ENCODE measurements at places on chromosomes 6 and 20.
A peak's percentile ranks its signal among the peaks of the same experiment; 100 is the strongest.

DNA sequence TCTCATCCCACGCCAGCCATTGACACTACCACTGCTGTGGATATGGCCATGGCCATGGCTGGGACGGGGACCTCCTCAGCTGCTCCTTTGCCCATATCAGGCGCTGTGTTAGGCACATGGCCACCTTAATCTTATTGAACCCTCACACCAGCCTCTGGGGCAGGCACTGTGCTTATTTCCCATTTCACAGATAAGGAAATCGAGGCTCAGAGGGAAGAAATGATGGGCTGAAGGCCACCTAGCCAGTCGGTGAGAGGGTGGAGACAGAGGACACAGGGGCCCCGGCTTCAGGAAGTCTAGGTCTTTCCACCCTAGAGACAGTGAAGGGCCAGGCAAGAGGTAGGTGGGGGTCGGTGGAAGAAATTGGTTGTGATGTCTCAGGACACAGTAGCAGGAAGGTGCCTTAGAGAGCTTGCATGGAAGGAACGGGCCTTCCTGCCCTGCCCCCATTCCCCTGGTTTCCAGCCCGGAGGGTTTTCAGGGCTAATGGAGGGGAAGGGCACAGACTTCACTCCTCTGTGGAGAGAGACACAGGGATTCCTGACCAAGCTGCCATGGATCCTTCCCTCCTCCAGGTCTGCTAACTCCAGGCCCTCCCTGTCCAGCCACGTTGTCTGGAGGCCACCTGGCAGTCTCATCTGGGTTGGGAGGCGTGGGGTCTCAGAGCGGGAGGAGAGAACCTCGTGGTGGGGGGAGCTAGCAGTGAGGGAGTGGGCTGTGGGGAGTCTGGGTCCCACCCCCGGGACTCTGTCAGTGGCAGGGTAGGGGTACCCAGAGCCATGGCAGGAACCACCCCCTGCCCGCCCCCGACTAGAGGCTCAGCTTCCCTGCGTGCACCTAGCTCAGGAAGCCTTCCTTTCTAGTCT, 120.4 kb downstream of the VEGFA start:
- no peak for DNase-seq

DNA sequence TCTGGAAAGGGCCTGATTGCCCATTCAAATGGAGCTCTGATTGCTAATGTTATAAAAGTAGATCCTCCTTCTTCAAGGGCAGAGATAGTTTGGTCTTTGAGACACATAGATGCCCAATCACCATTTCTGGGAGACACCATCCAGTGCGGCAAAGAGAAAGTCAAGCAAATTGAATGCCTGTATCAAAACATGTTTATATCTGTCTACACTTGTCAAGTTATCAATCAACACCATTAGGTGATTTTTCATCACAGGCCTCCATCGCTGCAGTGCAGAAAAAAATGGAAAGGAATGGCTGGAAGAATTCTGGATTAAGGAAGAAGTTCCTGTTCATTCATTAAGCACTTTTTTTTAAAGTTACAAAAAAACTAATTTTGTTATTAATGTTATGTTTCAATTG, 54.8 kb upstream of the ZFP64 start:
- DNase-seq: no peak

- peak; percentile 62 for DNase-seq
Observed at GRCh38 chr6:71544028-71544427, 255.4 kb downstream of the OGFRL1 start.

DNA sequence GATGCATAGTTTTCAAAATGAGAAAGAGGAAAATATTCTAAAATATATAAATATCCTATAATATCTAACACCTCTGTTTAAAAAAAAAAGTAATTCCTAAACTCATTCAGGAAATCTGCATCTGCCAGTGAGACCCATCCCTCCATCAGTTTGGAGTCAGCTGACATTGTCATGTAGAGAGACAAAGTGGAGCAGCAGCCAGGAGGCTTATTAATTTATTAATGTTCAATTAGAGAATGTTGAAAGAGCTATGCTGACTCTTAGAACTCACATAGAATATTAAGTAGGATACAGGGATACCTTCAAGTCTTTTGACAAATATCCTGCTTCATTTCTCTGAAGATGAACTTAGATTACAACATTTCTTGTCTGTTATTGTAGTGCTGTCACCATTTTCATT, 12.8 kb upstream of the PERP start:
- no peak for DNase-seq

DNA sequence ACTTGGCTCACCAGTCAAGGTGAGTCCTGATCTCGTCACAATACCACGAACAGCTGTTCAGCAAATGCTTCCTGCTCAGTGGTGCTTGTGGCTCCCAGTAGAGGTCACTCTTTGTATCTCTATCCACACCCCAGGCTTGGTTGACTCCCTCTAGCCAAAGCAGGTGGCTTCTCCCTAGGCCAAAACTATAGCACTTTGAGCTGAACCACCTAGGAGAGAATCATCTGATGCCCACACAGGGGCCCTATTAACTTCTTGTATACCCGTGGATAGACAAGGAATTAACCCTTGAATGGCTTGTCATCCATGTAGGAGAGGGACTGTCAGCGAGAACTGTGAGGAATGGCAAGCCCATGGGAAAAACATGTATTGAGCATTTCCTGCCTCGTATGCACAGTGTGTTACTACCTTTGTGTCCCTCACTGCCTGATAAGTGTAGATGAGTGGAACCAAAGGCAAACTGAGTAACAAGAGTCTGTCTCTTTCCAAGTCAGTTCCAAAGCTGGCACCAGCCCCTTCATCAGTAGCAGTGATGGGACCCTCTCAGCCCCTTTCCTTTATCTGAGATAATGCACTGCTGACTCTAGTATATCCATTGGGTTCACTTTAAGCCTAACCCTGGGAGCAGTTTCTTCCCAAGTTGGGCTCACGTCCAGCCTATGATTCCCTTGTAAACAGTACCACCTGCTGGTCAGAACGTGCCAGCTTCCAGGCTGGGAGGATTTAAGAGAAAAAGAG, 42.5 kb downstream of the EIF2S2 start:
- peak; percentile 78 for DNase-seq

GRCh38 chr6:154139892-154140291, 100.9 kb downstream of the OPRM1 start:
- no peak for DNase-seq

GRCh38 chr6:167475947-167476346, 151.1 kb downstream of the TTLL2 start:
- DNase-seq: no peak

DNA sequence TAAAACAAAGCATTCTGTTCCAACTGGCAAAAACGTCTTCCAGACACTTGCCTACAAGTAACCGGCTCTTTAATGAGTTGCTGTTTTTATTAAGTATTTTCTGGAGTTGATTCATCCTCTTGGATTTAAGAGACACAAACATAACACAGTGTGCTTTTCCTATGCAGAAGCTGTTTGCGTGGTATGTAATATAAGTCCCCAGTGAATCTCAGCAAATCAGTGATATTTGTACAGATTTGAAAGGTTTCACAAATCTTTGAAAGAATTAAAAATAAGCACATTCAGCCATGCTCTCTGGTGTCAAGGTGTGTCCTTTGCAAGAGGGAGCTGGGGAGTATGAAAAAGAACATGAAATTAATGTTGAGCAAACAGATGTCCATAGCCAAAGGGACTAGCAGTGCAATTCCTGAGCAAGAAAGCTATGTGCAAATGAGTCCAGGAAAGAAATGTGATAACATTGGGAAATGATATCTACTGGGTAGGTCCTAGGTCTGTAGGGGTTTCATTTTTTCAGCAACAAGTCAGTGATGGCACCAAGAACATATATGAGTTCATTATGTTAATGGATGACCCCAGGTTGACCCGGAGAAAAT, 170.1 kb upstream of the PHACTR1 start:
- DNase-seq: no peak

GRCh38 chr6:118295336-118295735, 252.8 kb upstream of the PLN start:
- no peak for DNase-seq

GRCh38 chr6:30112402-30112994, 392 bp downstream of the TRIM31 start:
- no peak for DNase-seq

- peak; percentile 72 for DNase-seq
Observed at GRCh38 chr20:1434571-1435336, 31.9 kb downstream of the NSFL1C start.

DNA sequence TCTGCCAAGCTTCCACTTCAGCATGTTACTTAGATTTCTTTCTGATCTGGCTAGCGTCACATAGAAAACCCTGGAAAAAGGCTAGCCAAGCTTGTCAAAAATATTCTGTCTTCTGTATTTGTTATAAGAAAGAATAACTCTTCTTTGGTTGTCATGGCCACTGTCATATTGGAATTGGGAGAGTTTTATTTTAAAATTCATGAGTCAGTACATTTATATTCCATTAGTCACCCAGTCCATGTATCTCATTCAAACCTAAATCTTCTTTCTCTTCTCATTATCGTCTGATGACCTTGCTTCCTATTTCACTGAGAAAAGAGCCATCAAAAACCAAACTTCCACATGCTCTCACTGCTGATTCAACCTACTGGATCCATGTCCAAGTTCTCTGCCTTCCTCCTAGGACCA, 65.7 kb downstream of the EPM2A start:
- DNase-seq: peak; percentile 50

DNA sequence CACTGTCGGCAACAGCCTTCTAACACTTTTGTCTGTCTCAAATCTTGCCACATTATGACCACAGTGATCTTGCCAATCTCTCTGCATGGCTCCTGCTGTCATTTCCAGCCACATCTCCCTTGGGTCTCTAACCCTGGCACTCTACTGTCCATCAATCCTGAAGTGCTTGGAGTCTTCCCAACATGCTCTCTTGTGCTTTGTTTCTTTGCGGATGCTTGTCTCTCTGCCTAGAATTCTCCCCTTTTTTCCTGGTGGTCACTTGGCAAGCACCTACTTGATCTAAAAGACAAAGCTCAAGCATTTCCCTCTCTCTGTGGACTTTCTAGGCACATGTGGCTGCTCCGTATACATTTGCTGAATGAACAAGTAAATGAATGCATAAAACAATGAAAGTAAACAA, 290.7 kb upstream of the MAP3K7 start:
- DNase-seq: no peak

GRCh38 chr6:49528571-49528970, 21.9 kb upstream of the C6orf141 start:
- DNase-seq: no peak

DNA sequence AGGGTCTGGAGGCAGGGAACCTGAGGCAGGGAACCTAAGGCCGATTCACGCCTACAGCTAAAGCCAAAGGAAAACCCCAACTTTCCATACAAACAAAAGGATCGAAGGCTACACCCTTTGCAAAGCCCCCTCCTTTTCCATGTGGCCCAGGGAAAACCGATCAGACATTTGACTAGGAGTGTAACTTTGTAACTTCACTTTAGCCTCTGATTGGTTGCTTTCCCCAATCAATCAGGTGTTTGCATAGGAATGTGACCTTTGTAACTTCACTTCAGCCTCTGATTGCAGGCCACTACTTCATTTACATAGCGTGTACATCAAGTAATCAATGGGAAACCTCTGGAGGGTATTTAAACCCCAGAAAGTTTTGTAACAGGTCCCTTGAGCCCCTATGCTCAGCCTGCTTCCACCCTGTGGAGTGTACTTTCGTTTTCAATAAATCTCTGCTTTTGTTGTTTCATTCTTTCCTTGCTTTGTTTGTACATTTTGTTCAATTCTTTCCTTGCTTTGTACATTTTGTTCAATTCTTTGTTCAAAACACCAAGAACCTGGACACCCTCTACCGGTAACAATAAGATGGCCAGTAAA, 43.3 kb downstream of the CHD6 start:
- no peak for DNase-seq

DNA sequence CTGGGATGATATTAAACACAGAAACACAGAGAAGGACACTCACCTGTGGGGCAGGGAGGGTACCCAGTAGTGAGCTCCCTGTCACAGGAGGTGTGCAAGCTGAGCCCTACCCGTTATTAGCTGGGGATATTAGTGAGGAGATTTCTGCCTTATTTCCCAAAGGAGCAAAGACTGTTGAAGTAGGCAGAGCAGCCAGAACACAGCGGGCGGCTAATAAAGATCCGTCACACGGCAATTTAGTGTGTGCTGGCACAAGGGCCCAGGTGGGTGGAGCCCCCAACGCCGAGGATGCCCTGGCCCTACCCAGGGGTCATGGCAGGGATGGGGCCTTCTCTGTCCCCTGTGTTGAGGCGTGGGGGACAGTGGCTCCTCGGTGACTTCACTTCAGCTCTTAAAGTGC, 8.3 kb downstream of the VSTM2L start:
- no peak for DNase-seq

GRCh38 chr20:63105211-63106107, 98.7 kb upstream of the BHLHE23 start:
- no peak for DNase-seq

GRCh38 chr20:18165553-18165952, 27.9 kb downstream of the KAT14 start:
- DNase-seq: no peak

GRCh38 chr6:44022671-44023352, 104.4 kb downstream of the MRPL14 start:
- no peak for DNase-seq

DNA sequence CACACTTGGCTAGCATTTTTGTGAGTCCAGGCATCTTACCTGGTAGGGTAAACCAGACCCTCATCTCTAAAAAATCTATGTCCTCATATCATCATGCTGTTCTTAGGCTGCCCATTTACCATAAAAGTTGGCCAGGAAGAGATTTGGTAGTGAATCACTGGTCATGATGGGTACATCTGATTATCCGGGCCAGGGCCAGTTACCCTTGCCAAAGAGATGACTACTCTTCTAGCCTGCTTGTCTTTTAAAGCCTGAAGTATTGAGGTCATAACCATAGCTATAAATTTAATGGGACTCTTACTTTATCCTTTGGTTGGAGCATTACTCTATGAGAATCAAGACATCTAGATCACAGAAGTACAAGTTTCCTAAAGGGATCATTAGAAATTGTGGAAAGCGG, 276.8 kb downstream of the TENT5A start:
- peak; percentile 31 for DNase-seq

- DNase-seq: no peak
Observed at GRCh38 chr6:106063448-106063850, 22.7 kb upstream of the PRDM1 start.

GRCh38 chr20:51419646-51420045, 122.9 kb downstream of the NFATC2 start:
- DNase-seq: no peak

- DNase-seq: no peak
Observed at GRCh38 chr6:8014947-8015346, 49.2 kb downstream of the BLOC1S5 start.

DNA sequence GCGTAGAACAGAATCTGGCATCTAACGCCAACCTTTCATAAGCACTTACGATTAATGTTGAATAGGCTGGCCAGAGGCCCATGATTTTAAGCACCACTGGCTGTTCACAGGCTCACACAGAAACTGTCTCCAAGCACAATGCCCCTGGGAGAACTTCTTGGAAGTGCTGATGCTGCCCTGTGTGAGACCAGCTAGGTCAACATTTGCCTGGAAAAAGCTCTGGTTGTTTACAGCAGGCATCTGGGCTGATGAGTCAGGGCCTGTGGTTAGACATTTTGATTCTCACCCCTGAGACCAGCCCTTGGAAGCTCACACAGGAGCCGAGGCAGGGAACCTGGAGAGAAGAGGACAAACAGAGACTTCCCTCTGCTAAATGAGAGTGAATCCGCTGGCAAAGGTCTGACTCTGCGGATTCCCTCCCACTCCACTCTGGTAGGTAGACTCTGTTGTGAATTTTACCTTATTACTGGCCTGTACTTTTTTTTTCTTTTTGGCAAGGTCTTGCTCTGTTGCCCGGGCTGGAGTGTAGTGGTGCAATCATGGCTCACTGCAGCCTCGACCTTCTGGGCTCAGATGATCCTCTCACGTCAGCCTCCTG, 6.8 kb upstream of the SULF2 start:
- DNase-seq: peak; percentile 84

- no peak for DNase-seq
Observed at GRCh38 chr6:51574040-51574439, 513.4 kb downstream of the PKHD1 start.

Measured in AG08395 (cell line).